Frontal cortex (tissue), 4 donors: ENCODE measurements at places on chromosomes 13 and 19. TPM values are rescaled to one million over a fixed set of nuclear protein-coding genes. Genes with fewer than 3 reads are reported as not detected.

Gene KCNN4
- total RNA-seq, result not detected

Gene ZNF578
- 36.3 TPM for total RNA-seq

GRCh38 chr13:94947392-94947791 is 235.0 kb upstream of the SOX21 start:
- no peak for DNase-seq

GRCh38 chr13:94323764-94324758 is 155.4 kb downstream of the DCT start:
- no peak for DNase-seq

DNA sequence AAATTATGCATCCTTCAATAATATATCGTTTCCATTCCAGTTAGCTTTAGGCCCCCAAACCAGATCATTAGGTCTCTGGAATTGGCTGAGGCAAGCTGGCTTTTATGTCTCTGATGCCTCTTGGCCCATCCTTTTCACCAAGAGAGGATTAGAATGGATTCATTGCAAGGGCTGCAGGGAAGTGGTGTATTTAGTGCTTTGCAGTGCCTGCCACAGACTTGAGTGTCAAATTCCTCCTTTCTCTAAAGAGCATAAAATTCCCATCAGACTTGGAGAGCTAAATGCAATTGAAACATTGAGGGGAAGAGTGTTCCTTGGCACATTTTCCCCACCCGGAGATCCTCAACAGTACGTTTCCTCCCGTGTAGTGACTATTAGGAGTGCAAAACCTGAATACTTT is 302.6 kb downstream of the ATP8A2 start:
- DNase-seq, result no peak

GRCh38 chr13:24192057-24192810 is 31.7 kb downstream of the SPATA13 start:
- no peak for DNase-seq

Gene FPR1
- 4.5 TPM for total RNA-seq

Gene ZNF613
- 10.6 TPM for total RNA-seq

DNA sequence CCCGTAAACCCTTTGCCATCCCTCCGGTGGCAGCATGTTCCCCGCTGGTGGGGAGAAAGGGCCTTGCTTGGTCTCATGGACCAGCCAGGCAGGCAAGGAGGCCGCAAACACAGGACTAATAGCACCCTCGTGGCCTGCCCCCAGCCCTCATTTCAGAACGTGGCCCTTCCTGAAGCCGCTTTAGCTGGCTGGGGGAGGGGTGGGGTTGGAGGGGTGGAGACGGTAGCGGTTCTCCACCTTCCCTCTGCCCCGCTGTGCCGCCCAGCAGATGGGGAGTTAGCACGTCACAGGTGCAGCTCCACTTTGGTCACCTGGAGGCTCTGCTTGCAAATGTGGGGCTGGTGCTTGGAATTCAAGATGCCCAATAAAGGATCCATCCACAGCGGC is 59.3 kb upstream of the URI1 start:
- no peak for DNase-seq

- DNase-seq, result peak; percentile 57
These were observed 698 bp downstream of the KANK2 start for GRCh38 chr19:11196406-11197287.

DNA sequence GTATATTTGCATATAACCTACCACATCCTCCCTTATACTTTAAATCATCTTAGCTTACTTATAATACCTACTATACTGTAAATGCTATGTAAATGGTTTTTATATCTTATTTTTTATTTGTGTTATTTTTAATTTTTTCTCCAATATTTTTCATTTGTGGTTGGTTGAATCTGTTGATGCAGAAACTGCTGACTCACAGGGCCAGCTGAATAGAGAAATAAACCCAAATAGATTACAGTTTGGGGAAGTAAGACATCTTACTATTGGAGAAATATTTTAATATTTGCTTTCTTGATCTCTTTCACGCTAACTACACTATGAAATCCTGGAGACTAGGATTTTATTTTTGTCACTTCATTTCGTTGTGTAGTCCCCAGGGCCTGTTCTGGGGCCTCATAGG is 7.1 kb downstream of the SMAD9 start:
- no peak for DNase-seq

DNA sequence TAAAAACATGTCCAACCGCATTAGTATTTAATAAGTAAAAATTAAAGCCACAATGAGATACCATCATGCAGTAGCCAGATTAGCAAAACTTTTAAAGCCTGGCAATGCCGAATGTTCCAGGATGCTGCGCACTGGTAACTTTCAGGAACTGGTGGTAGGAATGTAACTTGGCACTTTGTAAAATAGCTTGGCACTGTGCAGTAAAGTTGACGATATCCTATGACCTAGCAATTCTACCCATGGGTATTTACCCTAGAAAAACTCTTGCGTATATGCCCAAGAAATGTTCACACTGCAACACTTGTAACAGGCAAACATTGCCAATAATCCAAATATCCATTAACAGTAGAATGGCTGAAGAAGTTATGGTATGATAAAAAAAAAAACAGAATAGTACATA is 97.7 kb downstream of the SPACA7 start:
- no peak for DNase-seq

Gene F2RL3
- total RNA-seq, result under 0.01 TPM

DNA sequence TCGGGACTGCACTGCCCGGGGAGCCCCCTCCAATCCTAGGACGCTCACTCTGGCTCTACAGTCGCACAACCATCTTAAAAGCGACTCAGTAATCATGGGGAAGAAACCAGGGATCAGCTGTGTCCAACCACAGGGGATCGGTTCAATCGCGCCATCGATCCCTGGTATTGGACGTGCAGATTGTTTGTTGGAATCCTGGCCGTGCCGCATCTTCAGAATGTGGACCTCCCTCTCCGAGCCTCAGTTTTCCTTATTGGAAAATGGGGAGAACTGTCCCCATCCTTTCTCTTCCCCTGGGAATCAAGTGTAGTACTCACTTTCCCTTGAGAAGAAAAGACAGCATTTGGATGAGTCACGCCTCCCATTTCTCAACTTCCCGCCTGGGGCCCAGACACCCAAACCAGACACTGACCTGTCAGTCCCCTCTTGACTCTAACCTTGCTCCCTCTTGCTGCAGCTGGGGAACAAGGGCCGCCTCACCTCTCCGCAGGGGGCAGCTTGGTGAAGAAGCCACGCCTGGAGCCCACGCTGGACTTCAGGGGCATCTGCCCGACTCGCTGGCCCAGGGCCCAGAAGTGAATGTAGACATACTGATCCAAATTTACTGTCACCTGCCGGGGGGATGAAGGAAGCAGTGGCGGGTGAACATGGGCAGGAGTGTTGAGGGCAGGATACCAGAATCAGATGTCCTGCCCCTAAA is 17.6 kb downstream of the EMP3 start:
- DNase-seq, result no peak

DNA sequence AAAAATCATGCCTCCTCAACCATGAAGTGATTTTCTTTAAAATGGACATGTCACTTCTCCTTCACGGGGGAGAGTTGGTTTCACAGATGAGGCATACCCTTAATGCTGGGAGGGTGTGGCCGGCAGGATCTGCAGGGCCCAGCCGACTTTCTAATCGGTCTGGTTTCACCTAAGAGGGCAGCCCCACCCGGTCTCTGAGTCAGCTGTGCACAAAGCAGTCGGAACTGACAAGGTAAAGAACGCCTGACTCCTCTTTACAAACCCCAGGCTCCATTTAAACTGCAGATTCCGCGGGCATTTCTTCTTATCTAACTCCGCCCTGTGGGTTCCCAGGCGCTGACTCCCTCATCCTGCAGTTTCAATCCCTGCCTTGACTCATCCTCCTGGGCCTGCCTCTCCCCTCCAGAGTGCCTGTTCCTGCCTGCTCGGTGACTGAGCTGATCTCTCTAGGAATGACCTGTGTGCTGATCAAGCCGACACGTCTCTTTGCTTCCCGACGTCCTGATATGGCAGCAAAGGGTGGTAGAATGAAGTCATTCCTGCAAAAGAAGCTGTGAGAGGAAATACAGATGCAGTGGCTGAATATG is 63.4 kb downstream of the EFNB2 start:
- DNase-seq, result peak; percentile 31

Gene C19orf85
- not detected for total RNA-seq

- no peak for DNase-seq
These were observed 505 bp downstream of the ZSWIM4 start for GRCh38 chr19:13795595-13796300.

DNA sequence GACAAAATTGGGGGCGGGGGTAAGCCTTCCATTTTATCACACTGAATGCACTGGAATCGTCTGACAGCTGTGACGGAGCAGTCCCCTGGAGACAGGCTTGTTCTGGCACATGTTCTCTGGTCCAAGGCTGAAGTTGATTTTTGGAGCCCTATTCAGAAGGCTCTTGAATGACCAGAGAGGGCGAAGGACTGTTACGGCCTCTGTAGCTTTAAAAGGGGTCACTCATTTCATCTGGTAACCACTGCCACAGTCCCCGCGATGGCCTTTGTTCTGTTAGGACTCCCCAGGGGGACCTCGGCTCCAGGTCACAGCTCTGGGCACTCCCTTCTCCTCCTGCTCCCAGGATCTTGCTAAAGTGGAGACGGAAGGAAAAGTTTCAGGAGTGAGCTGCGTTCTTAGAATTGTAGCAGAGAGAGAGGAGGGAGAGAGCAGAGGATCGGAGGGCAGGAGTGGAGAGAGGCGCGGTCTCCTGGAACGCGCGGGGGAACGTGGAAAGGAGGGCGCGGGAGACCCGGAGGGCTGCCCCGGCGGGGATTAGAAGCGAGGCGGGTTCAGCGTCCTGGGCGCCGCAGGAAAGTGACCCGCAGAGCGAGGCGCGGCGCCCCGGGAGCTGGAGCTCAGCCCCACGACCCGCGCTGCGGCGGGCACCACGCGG is 134.3 kb upstream of the MYO16 start:
- no peak for DNase-seq

DNA sequence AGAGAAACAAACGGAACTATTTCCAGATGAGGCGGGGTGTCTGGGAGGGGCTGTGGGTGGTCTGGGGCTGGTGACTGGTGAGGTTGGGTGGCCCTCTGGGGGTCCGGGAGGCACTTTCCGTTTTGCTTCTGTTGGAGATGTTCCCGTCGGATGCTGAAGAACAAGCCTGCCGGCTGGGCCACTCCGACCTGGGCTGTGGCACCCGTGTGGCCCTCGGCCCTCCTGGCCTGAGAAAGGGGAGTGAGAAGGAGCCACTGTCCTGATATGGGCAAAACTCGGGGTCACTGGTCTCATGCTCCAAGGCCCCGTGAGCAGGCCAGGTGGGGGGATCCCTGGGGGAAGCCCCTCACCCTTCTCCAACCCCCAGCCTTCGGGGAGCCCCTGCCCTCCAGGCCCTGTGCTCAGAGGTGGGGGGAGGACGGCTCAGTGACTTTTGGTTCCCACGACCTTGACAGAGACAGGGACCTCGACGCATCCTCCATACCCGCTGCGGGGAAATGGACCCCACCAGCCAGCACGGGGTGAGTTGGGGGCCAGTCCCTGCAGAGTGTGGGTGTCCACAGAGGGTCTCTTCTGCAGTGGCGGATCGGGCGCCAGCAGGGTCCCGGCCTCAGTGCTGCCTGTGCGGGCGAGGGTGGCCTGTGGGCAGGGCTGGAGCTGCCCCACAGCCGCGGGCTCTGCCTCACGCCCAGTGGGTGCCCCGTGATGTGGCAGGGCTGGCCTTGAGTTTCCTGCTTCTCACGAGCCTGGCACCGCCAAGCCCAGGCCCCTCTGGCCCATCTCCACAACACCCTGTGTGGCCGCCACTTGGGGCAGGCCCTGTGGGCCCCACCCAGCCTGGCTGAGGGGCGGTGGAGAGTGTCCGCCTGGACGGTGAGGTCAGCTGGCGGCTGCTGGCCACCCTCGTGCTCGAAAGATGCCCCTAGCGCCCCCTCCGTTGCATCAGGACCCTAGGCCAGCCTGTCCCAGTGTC is 4.4 kb upstream of the TBXA2R start:
- no peak for DNase-seq

GRCh38 chr19:43780706-43781525 is at the start of gene KCNN4:
TSS of gene KCNN4 (minus strand) at chr19:43780973. CDS start at chr19:43780861, 112 bp downstream.
- DNase-seq, result no peak

DNA sequence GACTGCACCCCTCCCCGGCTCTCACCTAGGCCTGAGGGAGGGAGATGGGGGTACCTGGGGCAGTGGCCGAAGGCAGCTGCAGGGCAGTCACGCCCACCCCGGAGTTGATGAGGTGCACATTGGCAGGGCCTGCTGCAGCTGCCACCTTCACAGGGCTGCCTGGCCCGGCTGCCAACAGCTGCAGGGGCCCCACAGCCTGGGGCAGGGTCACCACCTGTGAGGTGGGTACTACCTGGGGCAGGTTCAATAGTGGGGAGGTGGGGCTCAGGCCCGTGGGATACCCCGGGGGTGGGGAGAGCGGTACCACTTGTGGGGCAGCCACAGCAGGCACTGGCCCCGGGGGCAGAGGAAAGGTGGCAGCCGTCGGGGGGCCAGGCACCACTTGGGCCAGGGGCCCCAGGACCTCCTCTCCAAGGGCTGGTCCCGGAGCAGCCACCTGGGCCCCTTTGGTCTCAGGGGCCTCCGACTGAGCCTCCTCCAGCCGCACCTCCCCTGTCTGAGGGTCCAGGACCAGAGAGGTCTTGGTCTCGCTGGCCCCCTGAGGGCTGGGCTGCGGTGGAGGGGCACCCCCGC is 2.7 kb downstream of the SIX5 start:
- DNase-seq, result peak; percentile 17

GRCh38 chr19:52139252-52140031 is at the start of gene ZNF616:
TSS of gene ZNF616 (minus strand) at chr19:52139938. CDS start at chr19:52130512, 9,426 bp downstream.
- DNase-seq, result peak; percentile 82

Gene CRX
- not detected for total RNA-seq

DNA sequence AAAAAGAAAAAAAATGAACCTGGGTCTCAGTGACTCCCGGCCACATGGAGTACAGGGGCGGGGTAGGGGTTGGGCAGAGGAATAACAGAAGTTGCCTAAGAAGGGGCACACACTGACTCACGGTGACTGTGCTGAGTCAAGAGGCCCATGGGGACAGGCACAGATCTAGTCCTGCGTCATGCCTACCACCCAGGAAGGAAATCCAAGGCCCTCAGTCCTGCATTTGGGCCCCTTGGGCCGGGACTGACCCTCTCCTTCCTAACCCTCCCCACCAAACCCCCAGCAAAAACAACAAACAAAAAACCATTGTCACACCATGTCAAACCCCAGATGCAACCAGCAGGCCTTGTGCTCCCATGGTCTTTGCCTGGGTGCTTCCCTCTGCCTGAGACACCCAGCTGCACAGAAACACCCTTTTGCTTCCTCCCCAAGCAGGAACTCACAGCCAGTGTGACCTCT is 9.6 kb upstream of the NOTCH3 start:
- no peak for DNase-seq

DNA sequence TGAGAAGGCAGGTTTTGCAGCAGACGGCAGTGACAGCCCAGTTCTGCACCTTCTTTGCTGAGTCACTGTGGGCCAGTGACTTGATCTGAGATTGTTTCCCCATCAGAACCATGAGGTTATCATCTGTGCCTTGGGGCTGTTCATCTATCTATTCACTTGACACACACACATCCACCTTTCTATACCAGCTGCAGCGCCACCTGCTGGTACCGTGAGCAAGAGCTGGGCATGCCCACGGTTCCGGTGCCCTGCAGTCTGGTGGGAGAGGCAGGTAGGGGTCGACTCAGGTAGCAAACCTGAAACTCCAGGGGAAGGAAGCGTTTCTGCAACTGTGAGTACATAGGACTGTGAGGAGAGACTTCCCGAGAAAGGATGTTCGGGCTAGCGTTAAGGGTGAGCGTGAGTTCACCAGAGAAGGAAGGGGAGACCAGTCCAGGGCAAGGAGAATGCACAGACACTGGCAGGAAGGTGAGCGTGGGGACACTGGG is 7.5 kb upstream of the LIN7B start:
- DNase-seq, result no peak
